Posterior vena cava (tissue), 2 donors: ENCODE measurements at places on chromosomes 12 and 14. TPM values are rescaled to one million over a fixed set of nuclear protein-coding genes. Genes with fewer than 3 reads are reported as not detected.

Gene MMAB
- total RNA-seq = 17.9 TPM

Gene CLEC2A
- not detected for total RNA-seq

Gene FLVCR2
- 4.8 TPM for total RNA-seq

Gene PDE3A
- 52.8 TPM for total RNA-seq

Gene KLRG1
- 1.1 TPM for total RNA-seq

Gene GZMH
- 0.90 TPM for total RNA-seq

Gene DBX2
- total RNA-seq = 0.19 TPM

Gene HOXC5
- 5.6 TPM for total RNA-seq

Gene GLIPR1L1
- not detected for total RNA-seq

Gene CARMIL3
- total RNA-seq = 0.23 TPM

Gene SLC10A1
- not detected for total RNA-seq

Gene RDH5
- total RNA-seq = 39.7 TPM

Gene TPH2
- total RNA-seq = not detected

Gene SLC38A4
- total RNA-seq = 1.5 TPM

Gene KRT72
- total RNA-seq = not detected

DNA sequence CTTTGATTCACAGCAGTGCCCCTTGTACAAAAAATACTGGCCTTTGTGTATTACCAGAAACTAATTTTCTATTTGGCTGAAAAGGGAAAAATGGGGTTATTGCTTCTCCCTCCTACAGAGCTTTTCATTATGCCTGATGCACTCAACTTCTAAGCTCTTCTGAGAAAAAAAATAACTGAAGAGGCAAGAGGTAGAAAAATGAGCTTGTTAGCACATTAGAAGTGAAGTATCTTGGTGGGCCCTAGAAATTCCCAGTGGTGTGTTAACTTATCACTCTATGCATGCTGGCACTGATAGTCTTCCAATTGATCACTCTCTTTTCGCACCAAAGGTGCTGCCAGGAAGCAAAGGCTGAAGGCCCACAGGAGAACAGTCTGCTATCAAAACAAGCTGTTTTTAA lies 17.1 kb downstream of the INSM2 start:
- DNase-seq = no peak

GRCh38 chr12:21940549-21941505 lies at the start of gene ABCC9:
Gene ABCC9, minus strand, starts transcription at chr12:21941426. Its CDS starts 4,752 bp downstream, at chr12:21936674.
- DNase-seq = peak; percentile 84

DNA sequence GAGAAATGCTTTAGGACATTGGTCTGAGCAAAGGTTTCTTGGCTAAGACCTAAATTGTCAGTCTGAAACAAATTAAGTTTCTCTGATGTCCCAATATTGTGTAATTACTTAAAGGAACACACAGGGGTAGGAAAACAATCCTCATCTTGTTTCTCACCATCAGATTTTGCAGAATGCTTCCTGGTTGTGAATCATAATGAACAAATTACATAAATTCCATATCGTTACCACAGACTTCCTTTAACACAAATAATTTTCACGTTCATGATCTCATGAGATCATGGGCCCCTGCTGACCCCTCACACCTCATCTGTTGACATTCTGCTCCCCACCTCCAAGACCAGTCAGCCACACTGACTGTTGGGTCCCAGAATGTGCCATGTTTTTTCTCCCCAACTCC lies 194.1 kb downstream of the MON2 start:
- no peak for DNase-seq

- no peak for DNase-seq
Observed at GRCh38 chr12:47221256-47222023, 141.7 kb upstream of the AMIGO2 start.

GRCh38 chr12:67877727-67878126 lies 111.5 kb upstream of the IFNG-AS1 start:
- no peak for DNase-seq

DNA sequence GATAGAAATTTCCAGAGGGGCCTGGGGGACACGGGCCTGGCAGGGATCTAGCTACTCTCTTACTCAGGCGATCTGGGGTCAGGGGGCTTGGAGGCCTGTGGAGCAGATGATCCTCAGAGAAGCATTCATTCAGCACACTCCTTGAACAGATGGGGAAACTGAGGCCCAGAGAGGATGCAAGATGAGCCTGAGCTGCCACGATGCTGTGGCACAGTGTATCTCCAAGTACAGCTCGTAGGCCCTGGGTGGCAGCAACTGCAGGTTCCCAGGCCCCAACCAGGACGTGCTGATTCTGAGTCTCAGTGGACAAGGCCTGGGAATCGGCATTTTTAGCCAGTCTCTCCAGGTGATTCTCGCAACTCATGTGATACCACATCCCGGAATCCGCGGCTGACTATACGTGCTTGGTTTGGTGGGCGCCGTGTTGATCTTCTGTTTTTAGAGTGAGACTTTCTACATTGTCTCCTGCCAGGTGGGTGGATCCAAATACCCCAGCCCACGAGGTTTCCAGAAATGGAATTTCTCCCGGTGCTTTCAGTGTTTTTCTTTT lies 22.5 kb downstream of the ADGRD1 start:
- no peak for DNase-seq

- DNase-seq = peak; percentile 68
Observed at GRCh38 chr12:130987151-130987931, 33.6 kb downstream of the ADGRD1 start.

DNA sequence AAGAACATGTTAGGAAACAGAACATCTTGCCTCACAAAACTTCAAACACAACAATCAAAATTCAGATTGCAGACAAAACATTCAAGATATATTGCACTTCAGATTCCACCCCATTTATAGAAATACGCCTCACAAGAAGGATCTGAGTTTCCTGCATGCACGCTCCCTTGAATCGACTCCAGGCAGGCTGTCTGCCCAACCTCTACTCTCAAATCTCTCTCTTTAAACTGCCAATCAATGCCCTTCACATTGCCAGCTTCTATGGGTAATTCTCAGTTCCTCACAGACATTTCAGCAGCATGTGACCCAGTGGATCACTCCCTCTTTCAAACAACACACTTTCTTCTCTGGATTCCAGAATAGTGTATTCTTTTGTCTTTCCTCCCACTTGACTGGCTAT lies 184.1 kb downstream of the PRKD1 start:
- DNase-seq = no peak

GRCh38 chr14:92565718-92566115 lies 52.1 kb downstream of the RIN3 start:
- no peak for DNase-seq

- DNase-seq = no peak
Observed at GRCh38 chr12:71460850-71461609, 21.4 kb downstream of the LGR5 start.

DNA sequence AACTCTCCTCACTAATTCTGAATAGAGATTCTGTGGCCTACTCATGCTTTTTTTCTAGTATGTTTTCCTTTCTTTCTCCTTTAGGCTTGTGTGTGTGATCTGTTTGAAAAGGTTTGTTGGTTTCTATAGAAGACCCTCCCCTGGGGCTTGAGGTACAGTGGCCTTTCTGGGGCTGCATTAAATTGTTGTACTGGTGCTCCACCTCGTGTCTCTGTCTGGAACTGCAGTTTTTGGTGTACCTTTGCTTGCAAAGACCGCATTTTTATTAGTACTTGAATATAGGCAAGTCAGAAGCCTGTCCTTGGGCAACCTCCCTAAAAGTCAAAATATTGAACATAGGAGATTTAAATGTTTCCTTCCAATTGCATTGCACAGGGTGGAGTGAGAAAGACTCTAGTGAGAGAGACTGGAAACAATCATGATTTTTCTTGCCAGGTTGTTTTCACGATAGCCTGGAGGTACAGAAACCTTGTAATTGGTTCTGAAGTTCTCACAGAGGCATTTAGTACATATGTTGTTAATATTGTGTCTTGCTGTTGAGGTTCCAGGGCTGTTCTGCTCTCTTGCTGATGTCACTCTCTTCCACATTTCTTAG lies 39.0 kb downstream of the SLCO1B1 start:
- no peak for DNase-seq
